ENCODE measurements at places on chromosomes 2 and 18. TPM values are rescaled to one million over a fixed set of nuclear protein-coding genes. Genes with fewer than 3 reads are reported as not detected.

The LDAH gene
- not detected for total RNA-seq

The C2orf72 gene
- total RNA-seq = 0.40 TPM

The ACTG2 gene
- 3.8 TPM for total RNA-seq

The CYTIP gene
- 0.26 TPM for total RNA-seq

The QPCT gene
- not detected for total RNA-seq

The CEBPZOS gene
- total RNA-seq = 30.8 TPM

The TMEM198 gene
- total RNA-seq = 1.1 TPM

The RAPGEF4 gene
- total RNA-seq = 0.87 TPM

The CFC1 gene
- total RNA-seq = not detected

The DSG4 gene
- 0.04 TPM for total RNA-seq

DNA sequence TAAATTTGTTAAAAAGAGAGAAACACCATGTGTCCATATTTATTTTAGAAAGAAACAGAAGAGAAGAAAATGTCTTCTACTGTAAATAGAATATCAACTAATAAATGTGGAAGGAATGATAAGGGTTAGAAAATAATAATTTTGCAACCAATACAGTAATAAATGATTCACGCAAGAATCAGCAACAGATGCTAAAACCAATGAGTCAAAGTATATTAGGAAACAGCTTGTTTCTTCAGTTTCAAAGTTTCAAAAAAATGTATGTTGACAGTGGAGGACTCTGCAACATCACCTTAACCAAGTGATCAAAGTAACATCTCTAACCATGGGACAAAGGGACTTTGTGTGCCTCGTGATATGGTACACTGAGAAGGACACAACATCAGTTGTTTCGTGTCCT lies 147.0 kb downstream of the TWIST2 start:
- DNase-seq = no peak

DNA sequence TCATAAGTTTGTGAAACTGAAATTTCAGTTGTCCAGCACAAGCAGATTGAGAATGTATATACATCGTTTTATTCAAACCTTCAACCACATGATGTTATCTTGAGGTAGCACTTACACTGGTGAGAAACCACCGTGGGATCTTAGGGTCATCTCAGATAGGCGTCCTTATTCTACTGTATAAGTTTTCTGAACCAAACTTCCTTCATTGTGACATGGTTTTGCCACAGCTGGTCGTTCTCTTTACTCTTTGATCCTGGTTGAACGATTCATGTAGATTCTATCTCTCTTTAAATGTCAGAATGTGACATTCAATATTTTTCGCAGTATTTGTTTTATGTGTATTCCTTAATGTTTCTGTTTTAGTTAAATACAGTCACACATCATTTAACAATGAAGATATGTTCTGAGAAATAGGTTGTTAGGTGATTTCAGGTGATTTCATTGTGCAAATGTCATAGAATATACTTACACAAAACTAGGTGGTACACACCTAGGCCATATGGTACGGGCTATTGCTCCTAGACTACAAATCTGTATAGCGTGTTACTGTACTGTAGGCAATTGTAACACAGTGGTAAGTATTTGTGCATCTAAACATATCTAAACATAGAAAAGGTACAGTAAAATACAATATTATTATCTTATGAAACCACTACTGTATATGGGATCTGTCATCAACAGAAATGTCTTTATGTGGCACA lies 17.9 kb upstream of the ARHGAP25 start:
- no peak for DNase-seq

- DNase-seq = no peak
These were observed 122.7 kb downstream of the VWC2L start for GRCh38 chr2:214533541-214533940.

DNA sequence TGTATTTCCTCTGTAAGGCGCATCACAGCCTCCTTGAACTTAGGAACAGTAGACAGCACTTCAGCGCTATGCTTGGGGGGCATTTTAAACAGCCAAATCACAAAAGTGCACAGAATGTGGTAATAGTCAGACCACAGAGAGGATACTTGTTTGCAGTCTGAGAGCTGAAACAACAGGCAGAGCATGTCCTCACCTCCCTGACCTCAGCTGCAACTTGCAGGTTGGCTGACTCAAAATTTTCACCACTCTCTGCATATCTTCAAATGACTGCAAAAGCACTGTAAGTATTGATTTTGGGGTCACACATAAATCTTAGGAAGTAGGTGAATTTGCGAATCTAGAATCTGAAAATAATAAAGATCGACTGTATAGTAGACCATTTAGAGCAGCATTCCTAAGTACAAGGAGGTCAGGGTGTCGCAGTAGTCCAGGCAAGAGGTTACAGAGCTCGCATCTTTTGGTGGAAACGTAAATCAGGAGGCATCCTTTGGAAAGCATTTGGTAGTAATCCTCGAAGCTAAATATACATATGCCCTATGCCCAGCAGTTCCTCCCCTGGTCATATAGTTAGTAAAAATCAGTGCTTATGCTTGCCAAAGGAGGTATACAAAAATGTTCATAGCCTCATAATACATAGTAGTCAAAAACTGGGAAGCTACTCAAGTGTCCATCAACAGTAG lies 108.2 kb upstream of the MYCN start:
- DNase-seq = no peak

- DNase-seq = peak; percentile 83
These were observed 111.7 kb upstream of the CSRNP3 start for GRCh38 chr2:165357758-165358157.

GRCh38 chr2:154696810-154697417 lies 1.6 kb upstream of the KCNJ3 start:
- no peak for DNase-seq

GRCh38 chr18:44823286-44823685 lies 142.6 kb downstream of the SETBP1 start:
- DNase-seq = peak; percentile 57

DNA sequence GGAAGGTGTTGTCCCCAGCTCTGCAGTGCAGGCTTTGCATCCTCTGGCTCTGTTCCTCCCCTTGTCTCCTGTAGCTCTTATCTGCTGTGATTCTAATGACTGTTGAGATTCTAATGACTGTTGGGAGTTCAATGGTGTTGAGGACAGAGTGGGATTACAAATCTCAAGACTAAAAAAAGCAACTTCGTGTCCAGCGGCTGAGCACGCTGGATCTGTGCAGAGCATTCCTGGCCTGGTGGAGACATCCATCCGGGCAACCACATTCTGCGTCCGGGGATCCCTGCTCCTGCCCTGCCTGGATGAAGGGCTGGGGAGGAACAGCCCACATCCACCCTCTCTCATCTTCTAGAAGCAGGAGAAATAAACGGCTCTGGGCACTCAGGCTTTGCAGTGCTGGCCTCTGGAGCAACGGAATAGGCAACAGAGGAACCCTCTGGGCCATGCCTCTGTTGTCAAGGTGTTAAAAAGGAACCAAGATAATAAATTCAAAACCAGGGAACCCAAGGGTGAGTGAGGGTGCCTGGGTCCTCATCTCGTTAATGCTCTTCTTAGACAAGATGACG lies 106.7 kb upstream of the ASB18 start:
- no peak for DNase-seq

DNA sequence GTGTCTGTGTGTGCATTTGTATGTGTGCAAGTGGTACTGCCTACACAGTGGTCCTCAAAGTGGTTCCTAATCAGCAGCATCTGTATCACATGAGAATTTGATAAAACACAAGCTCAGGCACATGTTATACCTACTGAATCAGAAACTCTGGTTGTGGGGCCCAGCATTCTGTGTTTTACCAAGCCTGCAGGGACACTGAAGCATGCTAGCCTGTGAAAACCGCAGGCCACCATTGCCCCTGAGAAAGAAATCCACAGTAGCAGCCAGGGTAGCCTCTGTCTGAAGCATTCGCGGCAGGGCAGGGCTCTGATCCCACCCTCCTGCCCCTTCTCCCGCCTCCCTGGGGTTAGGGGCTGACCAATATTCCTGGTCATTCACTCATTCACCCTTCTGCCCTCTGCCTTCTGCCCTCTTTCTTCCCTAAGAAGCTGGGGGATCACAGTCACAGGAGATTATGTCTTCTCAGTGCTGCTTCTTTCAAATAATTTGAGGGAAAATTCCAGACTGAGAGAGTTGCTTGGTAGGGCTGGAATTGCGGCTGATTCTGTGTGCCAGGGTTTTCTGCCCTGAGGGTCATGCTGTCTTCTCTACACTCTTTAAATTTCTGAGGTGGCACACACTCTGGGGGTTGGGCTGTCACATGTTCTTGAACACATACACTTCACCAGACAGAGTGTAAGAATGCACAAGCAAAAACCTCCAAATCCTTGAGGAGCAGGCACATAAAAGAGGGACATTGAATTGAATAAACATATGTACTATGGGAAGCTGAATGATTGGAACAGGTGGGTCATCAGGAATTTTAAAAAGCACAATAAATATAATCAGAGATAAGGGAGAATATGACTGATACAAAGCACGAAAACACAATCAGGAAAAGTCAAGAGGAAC lies 126.6 kb upstream of the SEC11C start:
- no peak for DNase-seq

GRCh38 chr2:117071556-117072102 lies 742.9 kb upstream of the DDX18 start:
- no peak for DNase-seq

- no peak for DNase-seq
These were observed 43.8 kb downstream of the MPHOSPH10 start for GRCh38 chr2:71174207-71174606.

DNA sequence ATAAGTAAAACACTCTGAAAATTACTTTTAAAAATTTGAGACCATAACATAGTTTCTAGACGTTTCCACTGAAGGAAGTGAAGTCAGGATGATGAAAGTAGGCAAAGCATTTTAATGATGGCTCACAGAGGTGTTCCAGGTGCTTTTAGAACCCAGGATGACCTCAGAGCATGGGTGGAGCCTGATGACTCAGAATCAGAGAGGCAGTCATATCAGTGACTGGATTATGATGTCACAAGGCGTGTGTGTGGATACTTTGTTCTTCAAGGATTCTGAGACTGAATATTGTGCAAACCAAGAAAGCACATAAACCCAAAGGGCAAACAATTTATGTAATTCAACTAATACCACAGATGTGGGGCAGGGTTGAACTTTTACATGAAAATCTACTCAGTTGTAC lies 208.0 kb upstream of the FBXO11 start:
- peak; percentile 79 for DNase-seq

GRCh38 chr2:167939514-167940345 lies 307.7 kb downstream of the STK39 start:
- no peak for DNase-seq

GRCh38 chr18:26493021-26493420 lies 55.3 kb downstream of the KCTD1 start:
- DNase-seq = no peak

GRCh38 chr2:66481100-66481549 lies 46.2 kb downstream of the MEIS1 start:
- DNase-seq = no peak

DNA sequence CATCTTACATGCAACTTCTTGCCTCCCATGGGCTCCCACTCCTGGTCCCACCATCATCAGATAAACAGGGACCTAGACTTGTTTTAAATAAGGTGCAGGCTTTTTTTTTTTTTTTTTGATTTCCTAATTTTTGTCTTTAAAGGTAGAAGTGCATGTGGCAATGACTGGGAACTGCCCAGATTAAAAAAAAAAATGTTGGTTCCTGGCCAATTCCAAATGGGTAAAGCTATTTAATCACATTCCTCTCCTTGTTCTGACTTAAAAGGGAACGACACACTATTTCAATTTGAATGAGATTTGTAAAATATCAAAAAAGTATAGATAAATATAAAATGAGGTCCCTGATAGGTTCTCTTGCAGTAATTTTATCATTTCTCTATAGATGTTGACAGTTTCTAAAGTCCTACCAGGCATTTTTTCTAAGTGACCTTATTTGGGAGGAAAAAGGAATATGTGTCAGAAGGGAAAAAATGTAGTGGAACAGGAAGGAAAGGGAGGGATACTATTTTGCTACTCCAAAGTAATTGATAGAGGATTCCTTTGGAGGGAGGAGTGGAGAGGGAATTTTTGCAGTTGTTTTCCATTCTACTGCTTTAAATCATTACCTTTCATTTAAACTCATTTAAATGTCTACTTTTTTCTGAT lies 43.3 kb downstream of the DDX1 start:
- peak; percentile 9 for DNase-seq

DNA sequence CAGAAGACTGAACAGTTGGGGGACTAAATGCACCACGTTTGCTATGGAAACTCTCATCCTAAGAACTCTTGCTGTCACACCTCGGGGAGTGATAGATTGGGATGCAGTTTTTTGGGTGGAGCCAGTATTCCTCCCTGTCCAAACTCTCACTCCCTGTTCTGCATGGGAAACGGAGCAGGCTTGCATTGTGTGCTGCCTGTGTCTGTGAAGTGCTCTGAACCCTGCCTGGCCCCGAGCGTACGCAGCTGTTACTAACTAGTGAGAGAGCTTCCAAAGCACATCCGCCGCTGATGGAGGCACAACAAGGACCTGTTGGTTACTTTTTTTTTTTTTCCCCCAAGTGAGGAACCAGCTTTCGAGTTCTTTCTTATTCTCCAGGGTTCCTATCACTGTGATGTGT lies 195.5 kb downstream of the ANAPC1 start:
- no peak for DNase-seq

DNA sequence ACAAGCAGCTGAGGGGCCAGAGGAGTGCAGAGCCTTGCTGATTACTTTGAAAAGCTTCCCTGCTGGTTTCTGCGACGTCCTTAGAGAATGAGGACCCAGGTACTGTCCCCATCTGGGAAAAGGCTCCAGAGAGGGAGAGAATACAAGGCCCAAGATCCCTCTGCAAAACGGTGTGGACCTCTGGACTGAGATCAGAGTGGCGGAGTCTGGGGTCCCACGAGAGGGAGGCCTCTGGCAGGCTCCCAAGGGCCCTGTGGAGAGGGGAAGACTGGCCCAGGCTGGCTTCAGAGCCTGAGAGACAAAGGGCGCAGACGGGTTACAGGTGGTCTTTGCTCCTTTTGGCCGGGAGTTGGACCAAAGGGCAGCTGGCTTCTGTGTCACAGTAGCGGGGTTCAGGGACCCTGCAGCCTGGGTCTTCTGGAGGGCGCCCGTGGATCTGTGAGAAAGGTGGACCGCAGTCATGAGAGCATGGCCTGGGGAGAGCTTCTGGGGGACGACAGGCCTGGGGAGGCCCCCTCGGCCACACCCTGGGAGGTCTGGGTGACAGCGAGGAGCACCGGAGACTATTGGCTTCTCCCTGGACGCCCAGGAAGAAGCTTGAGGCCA lies 805 bp downstream of the SNORC start:
- no peak for DNase-seq

- peak; percentile 79 for DNase-seq
These were observed 32.6 kb downstream of the ABCA12 start for GRCh38 chr2:215105607-215106354.
